ENCODE measurements at places on chromosomes 1 and 21.

- no peak for DNase-seq
These were observed 42.9 kb downstream of the EPHB2 start for GRCh38 chr1:22753481-22753971.

- no peak for DNase-seq
These were observed 2.7 kb downstream of the SLC35F3 start for GRCh38 chr1:233907151-233907550.

GRCh38 chr1:91600431-91601337 lies 100.0 kb downstream of the CDC7 start:
- DNase-seq = no peak

DNA sequence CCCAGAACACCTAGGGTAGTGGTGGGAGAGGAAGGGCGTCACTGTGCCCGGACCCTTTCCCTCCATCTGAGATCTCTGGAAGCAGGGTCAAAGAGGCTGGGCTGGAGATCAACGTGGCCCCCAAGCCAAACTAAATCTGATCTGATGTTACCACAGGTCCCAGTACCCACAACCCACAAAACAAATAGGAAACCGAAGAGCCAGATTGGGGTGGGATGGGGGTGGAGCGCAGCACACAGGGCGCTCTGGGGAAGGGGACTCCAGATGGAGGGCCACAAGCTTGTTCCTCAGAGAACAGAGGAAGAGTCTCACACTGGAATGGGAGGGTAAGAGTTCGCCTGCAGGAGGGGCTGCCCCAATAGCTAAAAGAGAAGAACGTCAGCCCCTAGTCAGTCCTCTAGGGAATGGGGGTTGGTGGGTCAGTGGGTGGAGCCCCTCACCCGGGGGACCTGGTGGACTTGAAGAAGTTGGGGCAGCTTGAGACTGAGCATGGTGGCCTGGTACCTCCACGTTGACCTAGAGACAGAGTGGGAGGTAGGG lies 1.5 kb downstream of the PAQR6 start:
- DNase-seq = no peak

- DNase-seq = no peak
These were observed 44.1 kb upstream of the KCNQ4 start for GRCh38 chr1:40739455-40740008.

DNA sequence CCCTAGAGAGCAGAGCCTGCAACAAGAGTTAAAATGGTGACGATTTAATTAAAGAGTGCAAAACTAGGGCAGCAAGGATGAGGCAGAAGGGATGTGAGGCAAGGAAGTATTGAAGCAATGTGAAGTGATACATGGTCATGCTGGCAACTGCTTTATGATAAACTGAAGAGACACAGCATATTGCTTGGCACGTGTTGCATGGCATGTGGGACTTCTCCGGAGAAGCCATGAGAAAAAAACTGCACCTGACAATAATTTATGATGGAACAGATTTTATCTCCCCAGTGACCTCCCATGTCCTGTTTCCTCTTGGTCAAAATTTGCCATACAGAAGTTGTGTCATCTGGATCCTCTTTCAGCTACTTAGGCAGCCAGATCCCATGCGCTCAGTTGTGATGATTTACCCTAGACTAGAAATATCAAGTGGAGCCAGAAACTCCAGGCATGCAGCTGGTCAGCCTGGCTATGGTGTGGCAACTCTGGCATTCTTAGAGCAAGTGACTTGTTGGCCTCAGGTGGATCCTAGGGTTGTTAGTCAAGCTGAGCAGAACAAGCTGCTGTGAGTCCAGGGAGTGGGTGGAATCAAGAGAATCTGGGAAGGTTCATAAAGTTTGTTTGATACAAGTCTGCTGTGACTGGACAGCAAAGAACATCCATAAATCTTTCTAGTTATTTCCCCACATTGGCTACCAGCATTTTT lies 611.4 kb upstream of the USP24 start:
- no peak for DNase-seq

- DNase-seq = no peak
These were observed 1.3 kb downstream of the MAP7D1 start for GRCh38 chr1:36157115-36157903.

DNA sequence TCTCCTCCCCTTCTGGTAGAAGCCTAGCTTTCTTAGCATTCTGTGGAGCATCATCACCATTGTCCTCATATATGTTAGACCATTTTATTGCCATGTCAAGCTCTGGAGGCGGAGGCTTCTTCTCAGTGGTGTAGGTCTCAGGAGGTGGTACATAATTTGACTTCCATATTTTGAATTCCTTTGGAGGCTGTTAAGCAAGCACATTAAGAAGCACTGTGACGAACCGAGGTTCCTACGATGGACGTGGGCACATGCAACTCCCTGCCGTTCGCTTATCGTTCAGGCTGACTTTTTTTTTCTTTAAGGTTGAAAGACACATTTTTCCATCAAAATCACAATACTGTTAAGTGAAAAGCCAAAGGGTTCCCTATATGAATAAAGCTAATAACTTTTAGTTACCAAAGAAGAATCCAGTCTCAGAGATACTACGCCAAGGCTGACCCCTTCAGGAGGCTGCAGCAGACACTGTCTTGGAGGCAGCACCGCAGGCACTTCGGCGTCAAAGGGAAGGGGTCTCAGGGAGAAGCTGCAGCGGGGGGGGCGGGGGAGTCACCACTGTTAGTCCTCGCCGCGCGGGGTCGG lies 835 bp downstream of the C1orf52 start:
- DNase-seq = no peak

DNA sequence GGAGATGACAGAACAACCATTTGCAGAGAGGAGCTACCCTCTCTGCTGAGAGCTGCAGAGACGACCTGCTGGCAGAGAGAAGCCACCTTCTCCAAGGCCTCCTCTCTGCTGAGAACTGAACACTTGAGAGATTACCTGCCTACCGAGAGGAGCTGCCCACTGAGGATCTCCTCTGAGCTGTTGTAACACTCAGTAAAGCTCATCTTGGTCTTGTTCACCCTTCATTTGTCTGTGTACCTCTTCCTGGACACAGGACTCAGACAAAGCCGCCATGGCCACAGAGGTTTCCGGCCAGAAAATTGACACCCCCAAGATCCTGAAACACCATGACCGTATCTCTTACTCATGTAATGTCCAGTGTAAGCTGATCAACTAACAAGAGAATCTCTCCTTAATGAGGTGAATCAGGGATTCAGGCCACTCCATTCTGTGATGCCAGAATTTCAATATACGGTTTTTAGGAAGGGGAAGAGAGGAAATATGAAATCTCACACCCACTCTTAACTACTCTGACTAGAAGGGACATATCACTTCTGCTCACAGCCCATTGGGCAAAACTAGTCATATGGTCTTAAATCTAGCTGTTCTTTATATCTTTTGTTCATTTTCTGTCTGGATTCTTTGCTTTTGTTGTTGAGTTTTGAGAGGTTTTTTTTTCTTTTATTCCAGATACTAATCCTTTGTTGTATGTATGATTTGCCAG lies 83.8 kb downstream of the RHOU start:
- DNase-seq = no peak

GRCh38 chr21:31898933-31899630 lies 26.3 kb downstream of the HUNK start:
- peak; percentile 17 for DNase-seq

GRCh38 chr1:184051138-184051484 lies 419 bp upstream of the TSEN15 start:
- DNase-seq = peak; percentile 41

DNA sequence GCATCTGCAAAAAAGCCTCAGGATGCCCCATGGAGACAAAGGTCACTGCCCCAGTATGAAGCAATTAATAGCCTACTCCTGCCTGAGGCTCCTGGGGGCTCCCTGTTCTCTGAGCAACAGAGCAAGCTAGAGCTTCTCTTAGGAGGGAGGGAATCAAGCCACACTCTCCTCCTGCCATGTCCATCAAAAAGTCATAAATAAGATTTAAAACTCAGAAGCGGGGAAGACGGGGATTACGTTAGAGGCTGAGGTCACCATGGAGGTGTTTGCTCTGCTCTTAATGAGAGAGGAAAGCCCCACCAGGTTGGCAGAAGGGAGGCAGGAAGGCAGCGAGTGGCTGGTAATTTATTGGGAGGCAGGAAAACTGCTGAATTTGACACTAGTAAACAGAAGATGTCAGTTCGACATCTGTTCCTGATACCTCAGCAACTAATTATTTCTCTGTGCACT lies 98.4 kb upstream of the TNR start:
- no peak for DNase-seq

DNA sequence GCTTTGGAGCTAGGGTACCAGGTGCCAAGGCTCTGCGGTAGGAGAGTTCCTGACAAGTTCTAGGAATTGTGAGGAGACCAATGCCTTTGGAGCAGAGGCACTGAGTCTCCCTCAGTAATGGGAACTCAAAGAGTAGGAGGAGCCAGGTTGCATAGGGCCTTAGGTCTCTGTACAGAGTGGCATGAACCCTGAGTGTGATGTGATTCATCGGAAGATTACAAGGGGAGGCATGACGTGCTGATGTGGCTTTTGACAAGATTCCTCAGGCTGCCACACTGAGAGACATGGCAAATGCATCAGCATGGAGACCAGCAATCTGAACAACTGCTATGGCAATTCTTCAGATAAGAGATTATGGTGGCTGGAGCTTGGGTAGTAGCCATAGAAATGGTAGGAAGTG lies 94.6 kb upstream of the SLC44A3 start:
- no peak for DNase-seq

DNA sequence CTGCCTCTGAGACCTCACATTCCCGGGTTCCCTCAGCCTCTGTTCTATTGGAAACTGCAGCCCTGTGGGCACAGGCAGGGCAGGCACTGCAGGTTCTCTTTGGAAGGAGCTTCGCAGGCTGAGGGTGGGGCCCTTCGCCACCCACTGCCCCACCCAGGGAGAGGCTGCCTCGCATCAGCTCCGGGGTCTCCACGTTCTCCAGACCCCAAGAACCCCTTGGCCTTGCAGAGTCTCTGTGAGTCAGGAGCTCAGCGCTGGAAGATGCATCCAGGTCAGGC lies 8.6 kb upstream of the C1orf159 start:
- DNase-seq = no peak

DNA sequence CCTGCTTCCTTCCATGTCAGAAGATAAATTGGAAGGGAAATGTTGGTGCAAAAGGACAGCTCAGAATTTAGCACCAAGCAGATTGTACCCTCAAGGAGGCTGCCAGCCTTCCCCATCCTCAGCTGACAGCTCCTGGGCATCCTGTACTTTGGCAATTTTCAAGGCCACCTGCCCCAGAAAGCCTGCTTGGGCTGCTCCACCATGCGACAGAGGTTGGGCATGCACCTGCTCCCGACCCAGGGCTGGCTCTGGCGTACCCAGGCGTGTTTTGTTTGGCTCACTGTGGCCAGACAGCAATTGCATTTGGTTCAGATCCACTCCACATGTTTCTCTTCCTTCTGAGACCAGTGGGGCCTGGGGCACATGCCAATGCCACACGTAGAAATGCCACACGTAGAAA lies 547.8 kb downstream of the NPHP4 start:
- DNase-seq = no peak

GRCh38 chr1:170908942-170909341 lies 26.4 kb upstream of the MROH9 start:
- no peak for DNase-seq

DNA sequence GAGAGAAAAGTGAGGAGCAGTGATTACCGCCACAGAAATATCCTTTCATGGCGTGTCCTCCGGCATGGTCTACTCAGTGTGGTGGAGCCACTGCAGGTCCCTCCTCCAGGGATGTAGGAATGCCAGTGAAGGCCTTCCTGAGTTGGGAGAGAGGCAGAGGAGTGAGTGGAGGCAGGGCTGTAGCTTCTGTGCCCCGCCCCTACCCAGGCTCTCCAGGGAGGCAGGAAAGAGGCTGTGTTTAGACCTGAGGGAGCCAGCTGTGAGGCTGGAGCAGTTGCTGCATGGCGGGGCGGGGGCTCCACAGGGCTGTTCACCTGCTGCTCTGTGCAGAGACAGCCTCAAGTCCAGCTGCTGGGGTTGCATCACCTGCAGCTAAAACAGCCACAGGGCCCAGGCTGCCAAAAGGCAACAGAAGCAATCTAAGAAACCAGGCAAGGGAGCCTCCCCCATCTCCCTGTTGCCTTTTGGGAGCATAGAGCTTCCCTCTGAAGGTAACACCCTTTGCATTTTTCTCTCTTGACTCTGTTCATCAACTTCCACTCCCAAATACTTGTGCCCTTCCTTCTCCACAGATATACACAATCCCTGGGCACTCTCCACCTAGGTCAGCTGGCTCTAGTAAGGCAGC lies 801 bp upstream of the ANXA9 start:
- DNase-seq = no peak

GRCh38 chr1:3101124-3101939 lies 32.3 kb downstream of the PRDM16 start:
- DNase-seq = no peak

DNA sequence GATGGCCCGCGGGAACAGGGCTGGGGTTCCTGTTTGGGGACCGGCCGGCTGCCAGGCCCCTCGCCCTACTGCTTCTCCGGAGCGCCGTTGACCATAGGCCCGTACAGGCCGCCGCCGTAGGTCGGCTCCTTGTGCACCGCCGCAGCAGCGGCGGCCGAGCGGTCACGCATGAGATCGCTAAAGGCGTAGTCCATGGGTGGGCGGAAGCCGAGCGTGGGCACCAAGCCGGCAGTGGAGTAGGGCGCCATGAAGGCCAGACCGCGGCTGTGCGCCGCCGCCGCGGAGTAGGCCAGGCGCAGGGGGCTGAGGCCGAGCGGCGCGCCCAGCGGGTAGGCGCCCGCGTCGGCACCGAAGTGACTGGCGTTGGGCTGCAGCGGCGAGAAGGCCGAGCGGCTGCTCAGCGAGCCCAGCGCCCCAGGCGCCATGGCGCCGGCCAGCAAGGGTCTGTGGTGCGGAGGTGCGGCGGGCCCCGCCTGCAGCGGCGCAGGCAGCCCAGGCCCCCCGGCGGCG lies 4.6 kb downstream of the DMRTA2 start:
- no peak for DNase-seq

DNA sequence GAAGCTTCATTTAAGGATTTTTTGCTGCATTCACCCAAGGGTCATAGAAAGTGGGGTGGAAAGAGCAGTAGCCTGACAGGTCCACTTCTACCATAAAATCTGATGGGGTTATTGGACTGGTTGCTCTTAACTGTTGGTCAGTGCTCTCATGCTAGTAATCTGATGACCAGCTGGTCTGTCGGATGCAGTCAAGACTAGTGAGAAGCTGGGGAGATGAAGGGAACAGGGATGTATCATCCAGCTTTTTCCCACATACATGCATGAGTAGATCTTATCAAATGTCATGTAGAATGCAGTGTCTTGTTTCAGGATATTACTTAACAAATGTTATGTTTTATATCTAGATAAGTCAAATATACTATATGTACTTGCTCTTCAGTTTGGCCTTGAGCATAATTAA lies 11.1 kb downstream of the ATP1B1 start:
- no peak for DNase-seq

GRCh38 chr1:224809613-224810012 lies 119.9 kb upstream of the DNAH14 start:
- no peak for DNase-seq
